Esophagus squamous epithelium (tissue), 5 donors: ENCODE measurements at places on chromosomes 1 and 21.

GRCh38 chr1:104648269-104648691, 898.6 kb downstream of the AMY1C start:
- DNase-seq, result no peak

DNA sequence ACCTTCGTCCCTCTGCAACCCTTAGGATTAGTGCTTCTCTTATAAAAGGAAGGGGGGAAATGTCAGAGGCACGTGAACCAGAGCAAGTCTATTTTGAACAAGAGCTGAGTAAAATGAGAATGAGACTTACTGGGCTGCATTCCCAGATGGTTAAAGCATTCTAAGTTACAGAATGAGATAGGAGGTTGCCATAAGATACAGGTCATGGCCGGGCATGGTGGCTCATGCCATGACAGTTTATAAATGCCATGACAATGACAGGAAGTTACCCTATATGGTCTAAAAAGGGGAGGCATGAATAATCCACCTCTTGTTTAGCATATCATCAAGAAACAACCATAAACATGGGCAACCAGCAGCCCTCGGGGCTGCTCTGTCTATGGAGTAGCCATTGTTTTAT, 2.5 kb upstream of the AQP10 start:
- no peak for DNase-seq

GRCh38 chr1:101376121-101377083, 139.6 kb downstream of the S1PR1 start:
- no peak for DNase-seq

- no peak for DNase-seq
Measured at GRCh38 chr1:40842207-40842606, 20.0 kb downstream of the CITED4 start.

DNA sequence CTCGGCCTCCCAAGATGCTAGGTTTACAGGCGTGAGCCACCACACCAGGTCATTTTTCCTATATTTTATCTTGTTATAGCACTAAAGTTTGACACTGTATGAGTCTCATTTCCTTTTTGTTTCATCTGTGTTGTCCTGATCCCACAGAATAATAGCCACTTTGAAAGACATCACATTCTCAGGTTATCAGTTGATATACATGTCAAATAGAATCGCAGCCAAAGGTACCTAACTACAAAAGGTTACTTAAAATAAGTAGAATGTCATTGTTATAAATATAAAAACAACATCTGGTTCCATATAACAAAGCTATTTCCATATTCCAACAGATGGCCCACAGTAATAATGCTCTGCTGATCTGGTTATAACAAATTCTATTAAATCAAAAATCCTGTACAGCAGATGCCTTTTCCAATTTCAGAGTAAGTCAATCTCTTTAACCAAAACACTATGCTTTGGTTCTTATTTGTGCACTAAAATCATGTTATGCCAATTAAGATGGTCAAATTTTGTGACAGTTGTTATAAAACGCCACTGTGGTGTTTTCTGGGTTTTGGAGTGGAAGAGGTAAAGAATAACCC, 6.0 kb downstream of the FOXJ3 start:
- no peak for DNase-seq

DNA sequence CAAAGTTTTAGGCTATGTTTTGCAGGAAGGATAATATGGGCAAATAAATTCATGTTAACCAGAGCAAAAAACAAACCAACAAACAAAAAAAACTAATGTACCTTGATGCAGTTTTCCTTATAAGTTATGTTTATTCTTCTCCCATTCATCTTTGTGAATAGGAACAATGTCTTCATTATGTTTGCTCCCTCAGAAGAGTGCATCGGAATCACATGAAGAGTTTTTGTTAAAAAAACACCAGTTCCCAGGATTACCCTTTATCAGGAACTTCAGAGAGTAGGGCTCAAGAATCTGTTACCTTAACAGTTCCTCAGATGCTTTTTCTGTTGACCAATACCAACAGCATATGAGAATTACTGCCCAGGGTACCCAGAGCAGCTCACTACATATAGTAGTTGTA, 14.6 kb upstream of the PRRC2C start:
- no peak for DNase-seq

DNA sequence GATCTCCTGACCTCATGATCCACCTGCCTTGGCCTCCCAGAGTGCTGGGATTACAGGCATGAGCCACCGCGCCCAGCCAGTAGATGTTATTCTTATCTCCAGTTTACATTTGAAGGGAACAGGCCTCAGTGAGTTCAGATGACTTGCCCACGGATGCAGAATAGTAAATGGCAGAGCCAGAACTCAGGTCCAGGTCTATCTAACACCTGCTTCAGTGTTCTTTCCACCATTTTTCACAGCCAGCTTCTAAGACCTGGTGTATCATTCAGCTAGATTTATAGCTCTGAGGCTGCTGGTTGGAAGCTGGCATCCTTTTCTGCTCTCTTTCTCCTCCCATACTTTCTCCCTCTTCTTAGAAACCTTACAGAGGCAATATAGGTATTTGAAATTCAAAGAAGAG, 10.8 kb downstream of the FABP3 start:
- no peak for DNase-seq

- DNase-seq, result no peak
Measured at GRCh38 chr1:67545364-67545763, 115.2 kb upstream of the SERBP1 start.

DNA sequence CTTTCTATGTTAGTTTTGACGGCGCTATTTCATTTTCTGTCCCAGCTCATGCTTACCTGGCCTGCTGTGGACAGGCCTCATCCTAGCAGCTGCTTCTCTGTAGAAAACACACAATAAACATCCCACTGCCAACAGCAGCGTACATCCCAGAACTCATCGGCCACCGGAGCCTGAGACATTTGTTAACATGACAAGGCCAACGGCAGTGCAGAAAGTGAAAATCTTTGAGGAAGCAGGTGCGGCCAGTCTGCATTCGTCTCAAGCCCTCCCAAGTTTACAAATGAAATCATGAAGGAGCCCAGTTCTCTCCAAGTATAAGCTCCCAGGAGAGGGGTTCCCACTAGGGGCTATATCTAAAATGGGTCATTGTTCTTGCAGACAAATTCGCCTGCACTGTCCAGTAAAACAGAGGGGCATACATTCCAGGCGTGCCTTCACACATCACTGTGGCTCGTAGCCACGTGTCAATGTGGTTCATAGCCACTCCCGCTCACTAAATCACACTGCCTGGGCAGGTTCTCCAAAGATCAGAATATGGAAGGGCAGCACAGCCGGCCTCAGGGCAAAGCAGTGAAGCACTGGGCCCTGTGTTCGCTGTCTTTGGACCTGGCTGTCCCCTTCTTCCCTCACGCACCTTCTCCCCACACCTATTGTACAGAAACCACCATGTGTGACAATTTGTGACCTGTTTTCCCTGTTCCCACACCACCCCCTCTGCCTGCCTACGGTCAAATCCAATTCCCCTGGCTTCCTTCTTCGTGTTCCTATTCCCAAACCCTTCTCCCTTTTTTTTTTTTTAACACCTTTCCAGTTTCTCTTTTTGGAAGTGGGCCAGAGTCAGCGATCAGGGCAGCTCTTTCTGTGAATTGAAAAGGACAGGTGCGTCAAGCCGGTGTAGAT, 27.0 kb upstream of the ABCG1 start:
- DNase-seq, result no peak

GRCh38 chr1:1167398-1167821, 6.3 kb upstream of the TTLL10 start:
- no peak for DNase-seq

- no peak for DNase-seq
Measured at GRCh38 chr1:231393668-231394067, 28.4 kb downstream of the EGLN1 start.

- no peak for DNase-seq
Measured at GRCh38 chr1:59879574-59879973, 47.0 kb downstream of the CYP2J2 start.

GRCh38 chr1:246280551-246280950, 226.5 kb downstream of the SMYD3 start:
- no peak for DNase-seq

DNA sequence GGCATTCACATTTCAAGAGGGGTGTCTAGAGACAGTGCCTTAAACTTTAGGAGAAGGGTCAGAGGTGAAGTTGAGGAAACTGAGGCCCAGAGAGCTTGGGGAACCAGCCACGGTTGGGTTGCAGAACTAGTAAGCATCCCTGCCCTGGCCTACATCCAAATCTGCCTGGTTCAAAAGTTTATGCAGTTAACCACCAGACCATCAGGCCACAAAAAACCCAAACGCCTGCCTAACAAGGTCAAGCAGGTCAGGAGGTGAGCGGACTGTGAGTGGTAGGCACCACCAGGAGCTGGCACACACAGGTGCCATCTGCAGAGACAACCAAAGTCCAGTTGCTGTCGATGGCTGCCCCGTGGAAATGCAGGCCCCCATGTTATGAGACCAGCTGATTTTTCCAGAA, 51.2 kb downstream of the FBXO2 start:
- no peak for DNase-seq

- DNase-seq, result no peak
Measured at GRCh38 chr1:178918955-178919354, 48.1 kb upstream of the ANGPTL1 start.

DNA sequence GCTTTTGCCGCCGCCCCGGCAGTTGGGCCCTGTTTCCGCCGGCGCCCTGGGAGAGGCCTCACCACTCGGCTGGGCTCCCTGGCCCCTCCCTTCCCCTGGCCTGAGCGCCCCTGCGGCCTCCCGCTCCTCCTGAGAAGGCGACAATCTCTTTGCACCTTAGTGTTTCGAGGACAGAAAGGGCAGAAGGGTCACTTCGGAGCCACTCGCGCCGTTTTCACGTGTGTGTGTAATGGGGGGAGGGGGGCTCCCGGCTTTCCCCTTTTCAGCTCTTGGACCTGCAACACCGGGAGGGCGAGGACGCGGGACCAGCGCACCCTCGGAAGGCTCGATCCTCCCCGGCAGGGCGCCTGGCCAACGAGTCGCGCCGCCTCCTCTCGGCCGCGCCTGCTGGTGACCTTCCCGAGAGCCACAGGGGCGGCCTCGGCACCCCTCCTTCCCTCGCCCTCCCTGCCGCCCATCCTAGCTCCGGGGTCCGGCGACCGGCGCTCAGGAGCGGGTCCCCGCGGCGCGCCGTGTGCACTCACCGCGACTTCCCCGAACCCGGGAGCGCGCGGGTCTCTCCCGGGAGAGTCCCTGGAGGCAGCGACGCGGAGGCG, 432 bp upstream of the SIM2 start:
- DNase-seq, result no peak

GRCh38 chr1:162248854-162249535, 127.7 kb downstream of the SPATA46 start:
- no peak for DNase-seq

DNA sequence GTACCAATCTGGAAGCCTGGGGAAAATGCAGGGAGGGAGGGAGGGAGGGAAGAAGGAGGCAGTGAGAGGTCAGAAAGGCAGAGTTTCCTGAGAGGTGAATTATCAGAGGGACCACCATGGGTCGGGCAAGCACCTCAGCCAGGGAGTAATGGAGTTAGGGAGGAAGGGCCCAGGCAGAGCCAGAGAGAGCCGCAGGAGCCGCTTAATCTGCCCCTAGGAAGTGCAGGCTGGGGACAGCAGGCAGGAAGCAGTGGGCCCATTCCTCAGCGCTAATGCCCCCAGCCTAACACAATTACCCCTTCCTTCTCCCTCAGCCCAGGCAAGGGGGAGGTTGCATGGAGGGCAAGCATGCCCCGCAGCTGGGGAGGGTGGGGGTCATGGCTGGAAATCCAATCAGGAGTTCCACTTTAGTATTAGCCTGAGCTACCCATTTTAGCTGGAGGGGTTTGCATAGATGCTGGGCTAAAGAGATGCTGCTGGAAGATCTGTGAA, 109.0 kb downstream of the TMEM53 start:
- no peak for DNase-seq

- no peak for DNase-seq
Measured at GRCh38 chr1:20578721-20579395, 10.0 kb upstream of the CDA start.

DNA sequence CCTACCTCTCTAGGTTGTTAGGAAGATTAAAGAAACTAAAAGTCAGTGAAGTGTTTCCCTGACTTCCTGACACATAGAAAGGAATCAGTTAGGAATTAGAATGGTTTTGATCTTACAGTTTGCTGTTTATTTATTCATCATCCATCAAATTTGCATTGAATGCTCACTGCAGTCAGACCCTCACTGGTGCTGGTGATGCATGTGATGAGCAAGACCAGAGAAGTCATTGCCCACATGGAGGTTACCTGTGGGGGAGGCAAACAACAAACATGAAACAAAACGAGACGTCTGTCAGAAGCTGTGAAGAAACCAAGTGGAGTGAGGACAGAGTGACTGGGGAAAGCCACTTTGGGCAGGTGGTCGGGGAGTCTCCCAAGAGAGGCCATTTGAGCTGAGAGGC, 6.4 kb downstream of the CTPS1 start:
- no peak for DNase-seq

GRCh38 chr1:10834770-10835412, 38.4 kb upstream of the CASZ1 start:
- DNase-seq, result no peak

GRCh38 chr21:41883582-41883981, 4.4 kb upstream of the PRDM15 start:
- DNase-seq, result no peak

DNA sequence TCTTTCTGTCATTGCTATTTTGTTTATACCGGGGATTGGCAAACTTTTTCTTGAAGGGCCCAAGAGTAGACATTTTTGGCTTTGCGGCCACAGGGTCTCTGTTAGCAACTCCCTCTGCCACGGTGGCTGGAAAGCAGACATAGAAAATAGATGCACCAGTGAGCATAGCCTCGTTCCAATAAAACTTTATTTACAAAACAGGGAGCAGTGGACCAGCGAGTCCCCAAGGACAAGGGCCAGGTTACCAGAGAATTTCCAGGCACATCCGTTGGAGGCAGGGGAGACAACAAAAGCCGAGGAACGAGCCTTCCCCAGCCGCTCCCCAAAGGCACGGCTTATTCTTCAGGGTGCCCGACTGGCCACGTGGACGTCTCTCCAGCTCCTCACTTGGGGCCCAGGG, 26.5 kb downstream of the FAAP20 start:
- no peak for DNase-seq

DNA sequence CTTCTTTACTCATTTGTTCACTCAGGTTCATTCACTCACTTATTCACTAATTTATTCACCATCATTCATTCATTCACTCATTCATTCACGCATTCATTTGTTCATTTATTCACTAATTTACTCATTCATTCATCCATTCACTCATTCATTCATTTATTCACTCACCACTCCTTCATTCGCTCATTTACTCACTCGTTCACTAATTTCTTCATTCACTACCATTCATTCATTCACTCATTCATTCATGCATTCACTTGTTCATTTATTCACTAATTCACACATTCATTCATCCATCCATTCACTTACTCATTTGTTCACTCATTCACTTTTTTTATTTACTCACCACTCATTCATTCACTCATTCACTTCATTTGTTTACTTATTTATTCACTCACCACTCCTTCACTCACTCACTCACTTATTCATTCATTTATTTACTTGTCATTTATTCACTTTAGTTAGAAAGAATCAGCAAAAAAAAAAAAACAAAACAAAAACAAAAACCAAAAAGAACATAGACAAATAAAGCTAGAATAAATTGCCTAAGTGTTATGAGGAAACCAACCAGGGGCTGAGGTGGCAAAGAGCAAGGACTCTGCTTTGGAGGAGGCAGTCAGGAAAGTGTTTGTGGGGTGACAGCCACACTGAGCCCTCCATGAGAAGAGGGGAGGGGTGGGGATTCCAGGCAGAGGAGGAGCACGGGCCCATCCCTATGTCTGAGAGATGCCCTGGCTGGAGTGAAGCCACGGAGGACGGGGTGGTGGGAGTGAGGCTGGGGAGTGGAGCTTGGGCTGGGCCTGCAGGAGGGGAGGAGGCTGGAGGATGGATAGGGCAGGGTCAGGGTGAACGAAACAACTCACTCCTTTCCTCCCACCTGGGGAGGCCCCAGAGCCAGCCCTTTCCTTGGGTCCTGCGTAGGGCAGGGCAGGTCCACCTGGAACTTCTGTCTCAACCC, 129.2 kb upstream of the WNT4 start:
- no peak for DNase-seq

- DNase-seq, result no peak
Measured at GRCh38 chr1:77783141-77783540, 3.7 kb downstream of the MIGA1 start.
